HS-27A (cell line): ENCODE measurements at places on chromosomes 2 and 18.

DNA sequence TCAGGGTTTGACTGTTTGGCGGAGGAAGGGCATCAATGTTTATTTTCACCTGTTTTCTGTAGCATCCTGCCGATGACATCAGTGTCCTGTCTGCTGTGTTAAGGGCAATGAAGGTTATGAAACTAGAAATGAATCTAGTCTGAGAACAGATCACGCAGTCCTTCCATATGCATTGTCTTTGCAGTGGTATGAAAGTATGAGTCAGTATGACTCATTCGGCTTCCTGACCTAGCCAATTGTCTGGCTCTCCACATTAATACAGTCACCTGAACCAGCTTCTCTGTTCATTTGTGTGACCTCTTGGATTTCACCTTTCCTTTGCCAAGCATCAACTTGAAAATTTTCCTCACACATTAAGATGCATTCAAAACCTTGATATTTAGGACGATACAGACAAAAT is 353.8 kb downstream of the RND3 start:
- no peak for DNase-seq

GRCh38 chr2:23452853-23453420 is 68.0 kb downstream of the KLHL29 start:
- DNase-seq, result no peak

GRCh38 chr2:7555260-7555659 is 638.0 kb downstream of the RNF144A start:
- no peak for DNase-seq

- DNase-seq, result no peak
Observed at GRCh38 chr2:136375017-136375901, 257.3 kb upstream of the CXCR4 start.

- DNase-seq, result no peak
Observed at GRCh38 chr18:35267809-35268208, 22.2 kb downstream of the ZSCAN30 start.

- no peak for DNase-seq
Observed at GRCh38 chr18:8868779-8869415, 163.5 kb downstream of the MTCL1 start.
